ENCODE measurements at places on chromosomes 12 and 14.

- DNase-seq, result peak; percentile 54
Measured at GRCh38 chr12:11688831-11689230, 39.4 kb downstream of the ETV6 start.

DNA sequence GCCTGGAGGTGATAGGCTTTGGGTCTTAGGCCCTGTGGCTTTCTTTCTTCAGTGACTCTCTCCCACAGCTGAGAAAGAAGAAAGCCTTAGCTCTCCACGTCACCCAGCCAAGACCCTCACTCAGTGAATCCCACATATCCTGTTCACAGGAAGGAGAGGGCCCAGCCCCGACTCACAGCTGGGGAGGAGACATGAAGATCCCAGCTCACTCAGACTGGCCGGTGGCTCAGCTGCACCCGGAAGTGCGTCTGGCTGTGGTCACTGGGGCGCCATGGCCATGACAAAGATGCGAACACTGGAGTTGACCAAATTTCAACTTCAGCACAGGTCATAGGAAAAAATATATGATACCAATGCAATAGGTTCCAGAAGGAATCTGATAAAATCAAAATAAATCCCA is 14.2 kb downstream of the DLK1 start:
- no peak for DNase-seq

- no peak for DNase-seq
Measured at GRCh38 chr12:103727638-103728037, 113.4 kb downstream of the NT5DC3 start.

DNA sequence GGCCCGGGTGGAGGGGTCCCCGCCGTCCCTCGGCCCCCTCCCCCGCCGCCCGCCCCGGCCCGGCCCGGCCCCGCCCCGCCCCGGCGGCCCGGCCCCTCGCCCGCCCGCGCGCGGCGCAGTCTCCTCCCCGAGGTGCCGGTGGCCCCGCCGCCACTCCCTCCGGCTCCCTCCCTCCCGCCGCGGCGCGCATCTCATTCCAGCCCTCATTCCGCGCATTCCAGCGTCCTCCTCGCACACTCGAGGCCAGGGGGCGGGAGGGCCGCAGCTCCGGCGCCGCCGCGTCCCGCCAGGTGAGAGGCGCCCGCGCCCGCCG is at the start of gene TEAD4:
Gene TEAD4, plus strand, starts transcription at position 206 of the 313 bp plus-strand sequence.
- DNase-seq, result peak; percentile 92

DNA sequence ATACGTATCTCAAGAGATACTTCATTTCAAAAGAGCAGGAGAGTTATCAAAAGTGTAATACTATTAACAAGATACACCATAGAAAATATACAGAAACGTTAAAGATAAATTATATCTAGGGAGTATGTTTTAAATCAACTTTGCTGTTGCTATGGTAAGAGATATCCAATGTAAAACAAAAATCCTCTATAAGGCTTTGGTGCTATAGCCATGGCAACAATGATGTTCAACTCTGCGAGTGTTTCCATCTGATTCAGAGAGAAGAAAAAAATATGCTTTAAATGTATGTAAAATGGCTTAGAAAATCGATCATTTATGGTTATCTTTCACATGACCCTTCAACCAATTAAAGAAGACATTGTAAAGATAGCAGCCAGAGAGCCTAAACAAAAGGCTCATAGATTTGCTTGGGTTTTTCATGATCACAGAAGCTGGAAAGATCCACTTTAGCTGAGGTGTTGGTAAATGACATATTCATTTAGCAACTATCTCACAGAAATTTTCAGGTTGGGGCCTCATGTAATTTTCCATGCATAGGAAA is 387.0 kb upstream of the GARIN6 start:
- DNase-seq, result no peak

- peak; percentile 18 for DNase-seq
Measured at GRCh38 chr14:101232340-101233020, 328.8 kb upstream of the DIO3 start.

All from fibroblast of skin of scalp (primary cell).